ENCODE measurements at places on chromosomes 4 and X. TPM values are rescaled to one million over a fixed set of nuclear protein-coding genes. Genes with fewer than 3 reads are reported as not detected.

COMMD8 gene
- 19.6 TPM for total RNA-seq

ATP2B3 gene
- not detected for total RNA-seq

KDR gene
- total RNA-seq = 524 TPM

RAB9B gene
- total RNA-seq = 0.76 TPM

FANCB gene
- total RNA-seq = 2.6 TPM

MAGEB10 gene
- not detected for total RNA-seq

SPON2 gene
- 1.3 TPM for total RNA-seq

PRSS12 gene
- total RNA-seq = 7.3 TPM

DMRTC1B gene
- total RNA-seq = not detected

RFC1 gene
- total RNA-seq = 43.8 TPM

H2BW1 gene
- total RNA-seq = not detected

FAM47E gene
- total RNA-seq = not detected

HTR2C gene
- not detected for total RNA-seq

BGN gene
- 71.8 TPM for total RNA-seq

RAB33A gene
- total RNA-seq = 0.65 TPM

TRPC3 gene
- not detected for total RNA-seq

ZXDA gene
- total RNA-seq = 14.4 TPM

FOXR2 gene
- not detected for total RNA-seq

SLC10A4 gene
- total RNA-seq = 0.10 TPM

MID2 gene
- total RNA-seq = 67.5 TPM

ADGRG4 gene
- total RNA-seq = under 0.01 TPM

MAGEA4 gene
- total RNA-seq = not detected

ZAR1 gene
- total RNA-seq = 0.19 TPM

NUDT10 gene
- 0.38 TPM for total RNA-seq

REELD1 gene
- not detected for total RNA-seq

ADH1B gene
- not detected for total RNA-seq

EFNB1 gene
- total RNA-seq = 32.3 TPM

CITED1 gene
- total RNA-seq = not detected

LAP3 gene
- total RNA-seq = 178 TPM

EXOSC9 gene
- total RNA-seq = 52.5 TPM
